ENCODE measurements at places on chromosomes 2 and 18.

DNA sequence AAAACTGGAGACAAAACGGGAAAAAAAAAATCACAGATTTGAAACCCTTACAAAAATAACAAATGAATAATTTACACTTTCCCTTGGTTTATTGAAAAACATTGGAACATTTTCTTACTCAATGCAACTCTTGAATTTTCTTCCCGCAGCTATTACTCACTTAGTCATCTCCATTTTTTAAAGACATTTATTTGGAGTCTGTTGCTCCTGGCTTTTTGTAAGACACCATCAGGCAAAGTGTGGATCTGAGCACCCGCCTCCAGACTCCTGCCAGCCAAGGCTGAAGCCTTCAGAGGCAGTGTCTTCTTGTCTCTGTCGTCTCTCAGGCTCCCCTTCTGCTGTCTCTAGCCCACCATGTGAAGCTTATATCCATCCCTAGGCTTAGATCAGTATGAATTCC, 46.2 kb downstream of the TRIB2 start:
- no peak for DNase-seq

DNA sequence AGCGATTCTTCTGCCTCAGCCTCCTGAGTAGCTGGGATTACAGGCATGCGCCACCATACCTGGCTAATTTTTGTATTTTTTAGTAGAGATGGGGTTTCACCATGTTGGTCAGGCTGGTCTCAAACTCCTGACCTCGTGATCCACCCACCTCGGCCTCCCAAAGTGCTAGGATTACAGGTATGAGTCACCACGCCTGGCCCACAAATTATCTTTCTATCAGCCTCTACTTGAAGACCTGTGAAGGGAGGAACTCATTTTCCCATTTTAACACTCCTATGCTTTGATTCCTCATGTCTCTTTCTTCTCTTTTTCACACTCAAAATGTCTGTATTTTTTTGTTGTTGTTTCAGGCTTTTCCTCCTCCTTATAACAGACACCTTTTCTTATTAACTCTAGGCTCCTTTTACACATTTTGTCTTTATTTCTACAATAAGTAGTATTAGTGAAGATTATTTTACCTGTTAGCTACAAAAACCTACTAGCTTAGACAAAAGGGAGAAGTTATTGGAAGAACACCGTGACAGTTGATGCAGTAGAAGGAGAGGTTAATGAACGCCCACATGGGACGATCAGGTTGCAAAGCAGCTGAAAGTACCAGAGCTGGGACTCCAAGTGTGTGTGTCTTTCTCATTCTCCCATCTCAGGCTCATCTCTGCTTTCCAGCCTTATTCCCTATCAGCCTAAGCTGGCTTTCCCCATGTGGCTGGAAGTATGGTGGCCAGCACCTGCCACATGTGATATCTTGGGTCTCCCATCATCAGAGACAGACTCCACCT, 97.6 kb upstream of the AGAP1 start:
- no peak for DNase-seq

DNA sequence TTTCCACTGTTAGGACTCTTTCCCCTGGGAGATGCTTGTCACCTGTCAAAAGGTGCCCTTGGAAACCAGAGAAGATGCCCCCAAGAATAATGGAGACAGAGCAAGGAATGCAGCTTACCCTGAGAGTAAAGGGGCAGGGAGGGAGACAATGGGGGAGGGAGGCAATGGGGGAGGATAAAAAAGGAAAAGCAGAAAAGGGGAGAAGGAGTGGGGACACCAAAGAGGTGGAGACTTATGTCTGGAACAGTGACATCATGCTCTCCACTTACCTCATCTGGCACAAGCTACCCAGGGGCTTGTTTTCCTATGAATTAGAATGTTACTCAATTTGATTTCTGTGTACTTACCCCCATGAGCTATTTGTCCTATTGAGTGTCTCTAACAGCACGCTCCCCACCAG, 67.9 kb downstream of the MRO start:
- DNase-seq = no peak

DNA sequence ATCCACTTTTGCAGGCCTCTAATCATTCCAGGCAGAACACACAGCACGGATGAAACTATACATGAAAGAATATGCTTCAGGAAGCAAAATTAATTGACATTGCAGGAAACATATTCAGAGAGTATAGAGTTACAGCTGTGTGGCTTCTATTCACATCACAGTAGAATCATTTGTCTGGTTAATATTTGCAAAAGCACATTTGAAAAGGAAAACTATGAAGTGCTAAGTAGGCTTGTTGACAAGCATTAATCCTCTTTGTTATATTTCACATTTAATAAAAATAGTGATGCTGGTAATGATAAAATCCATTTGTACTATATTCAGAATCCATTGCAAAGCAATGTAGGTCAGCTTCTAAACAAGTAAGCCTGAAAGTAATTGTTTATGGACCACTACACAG, 32.2 kb upstream of the PIK3C3 start:
- no peak for DNase-seq

DNA sequence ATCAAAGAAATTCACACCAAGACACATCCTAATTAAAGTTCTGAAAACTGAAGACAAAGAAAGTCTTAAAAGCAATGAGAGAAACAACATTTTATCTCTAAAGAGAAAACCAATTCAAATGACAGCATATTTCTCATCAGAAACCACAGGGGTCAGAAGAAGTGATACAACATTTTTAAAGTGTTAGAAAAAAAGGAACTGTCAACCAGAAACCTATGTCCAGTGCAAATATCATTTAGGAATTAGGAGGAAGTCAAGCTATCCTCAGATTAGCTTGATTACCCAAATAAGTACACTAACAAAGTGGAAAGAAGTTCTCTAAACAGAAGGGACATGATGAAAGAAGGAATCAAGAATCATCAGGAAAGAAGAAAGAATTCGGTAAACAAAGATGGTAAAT, 59.5 kb upstream of the BCL2L11 start:
- DNase-seq = no peak

GRCh38 chr18:62928326-62928725, 213.0 kb downstream of the PHLPP1 start:
- DNase-seq = no peak

- DNase-seq = no peak
Observed at GRCh38 chr2:31012406-31012805, 125.8 kb downstream of the GALNT14 start.

GRCh38 chr2:120761164-120761861, 25.6 kb downstream of the GLI2 start:
- DNase-seq = no peak

GRCh38 chr2:159015174-159015573, 46.7 kb downstream of the TANC1 start:
- DNase-seq = no peak

DNA sequence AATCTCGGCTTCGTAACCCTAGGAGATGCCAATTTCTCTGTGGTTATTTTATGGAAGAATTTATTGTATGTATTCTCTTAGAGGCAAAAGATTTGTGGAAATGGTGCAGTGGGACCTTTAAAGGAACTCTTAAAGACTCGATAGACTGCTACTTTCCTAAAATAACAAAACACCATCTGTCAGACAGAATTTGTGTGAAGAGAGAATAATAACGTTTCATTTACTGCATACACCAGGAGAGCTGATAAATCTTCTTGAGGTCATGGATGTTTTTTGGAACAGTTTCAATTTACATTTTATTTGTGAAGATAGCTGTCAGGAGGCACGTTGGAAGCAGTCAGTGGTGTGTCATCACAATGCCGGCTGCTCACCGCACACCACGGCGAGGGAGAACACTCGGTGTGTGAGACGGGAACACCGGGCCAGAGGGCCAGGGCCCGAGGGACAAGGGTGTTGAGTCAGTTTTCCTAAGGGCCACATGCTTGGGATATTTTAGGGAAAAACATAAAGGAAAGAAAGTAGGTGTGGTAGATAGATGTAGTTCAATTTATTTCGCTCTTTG, 1681.0 kb upstream of the DDX18 start:
- no peak for DNase-seq

GRCh38 chr2:229686122-229686919, 28.0 kb downstream of the DNER start:
- DNase-seq = no peak

DNA sequence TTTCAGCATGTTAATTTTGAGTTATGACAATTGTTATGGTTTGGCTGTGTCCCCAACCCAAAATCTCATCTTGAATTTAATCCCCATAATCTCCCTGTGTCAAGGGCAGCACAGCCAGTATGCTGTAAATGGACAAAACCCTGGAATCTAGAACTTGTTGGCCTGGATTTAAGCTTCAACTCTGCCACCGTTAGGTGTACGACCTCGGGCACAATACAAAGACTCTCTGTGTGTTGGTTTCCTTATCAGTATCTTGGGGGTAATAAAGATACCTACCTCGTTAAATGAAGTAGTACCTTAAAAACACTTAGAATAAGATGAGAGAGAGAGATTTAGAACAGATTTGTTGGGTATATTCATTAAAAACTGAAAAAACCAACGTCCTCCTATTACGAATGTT, 106.5 kb downstream of the CDH19 start:
- DNase-seq = no peak

DNA sequence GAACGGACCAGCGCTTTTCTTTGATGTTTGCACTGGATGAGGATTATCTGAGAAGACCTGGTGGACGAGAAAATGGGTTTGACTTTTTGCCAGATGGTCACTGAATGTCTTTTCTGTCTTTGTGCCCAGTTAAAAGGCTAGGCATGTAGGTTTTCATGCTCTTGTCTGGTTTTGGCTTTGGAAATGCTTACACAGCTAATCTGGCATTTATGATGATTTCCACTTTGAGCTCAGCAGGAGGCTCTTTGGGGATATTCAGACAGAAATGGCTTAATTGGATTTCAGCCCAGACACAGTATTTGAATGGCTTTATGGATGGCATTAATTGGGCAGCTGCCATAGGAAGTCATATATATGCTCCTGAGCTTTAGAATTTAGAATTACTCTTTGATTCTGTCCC, 59.6 kb downstream of the NCK2 start:
- DNase-seq = no peak

DNA sequence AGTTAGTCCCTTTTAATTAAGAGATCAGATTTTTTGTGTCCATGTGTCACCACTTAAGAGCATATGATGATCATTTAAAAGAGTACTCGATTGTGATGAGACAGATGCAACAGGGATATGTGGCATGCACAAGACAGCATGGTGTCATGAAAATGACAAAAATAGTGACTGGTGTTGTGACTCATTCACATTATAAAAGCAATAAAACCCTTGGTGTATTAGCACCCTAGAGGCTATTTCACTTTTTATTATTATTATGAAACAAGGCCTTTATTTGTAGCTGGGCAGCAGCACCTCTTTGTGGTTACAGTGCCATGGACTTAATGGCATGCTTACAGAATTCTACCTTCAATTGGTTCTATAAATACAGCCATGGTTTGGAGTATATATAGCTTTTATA, 1296.0 kb upstream of the ZEB2 start:
- DNase-seq = no peak

DNA sequence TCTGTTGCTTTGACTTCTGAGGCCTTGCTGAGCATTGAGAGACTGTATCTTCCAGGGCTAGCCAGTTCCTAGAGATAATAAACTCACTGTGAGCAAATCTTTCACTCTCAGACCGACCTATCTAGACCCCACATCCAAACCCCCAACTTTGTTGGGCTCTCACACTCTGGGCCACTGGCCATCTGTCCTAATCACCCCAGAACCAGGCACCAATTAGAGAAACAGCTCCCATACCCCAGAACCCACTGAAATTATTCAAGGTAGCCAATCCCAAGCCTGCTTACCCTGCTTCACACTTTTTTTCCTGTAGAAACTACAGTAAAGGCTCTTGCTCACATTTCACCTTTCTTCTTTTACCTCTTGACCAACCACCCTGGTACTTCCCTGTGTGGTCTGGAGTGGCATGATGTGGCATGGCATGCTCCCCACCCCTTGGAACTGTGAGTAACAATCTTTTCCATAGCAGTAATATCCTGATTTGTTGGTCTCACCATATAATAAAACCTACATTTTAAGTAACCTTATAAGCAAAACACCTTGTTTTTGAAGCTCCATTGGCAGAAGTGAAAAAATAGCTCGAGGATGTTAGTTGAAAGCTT, 55.2 kb downstream of the ANKRD12 start:
- DNase-seq = no peak

DNA sequence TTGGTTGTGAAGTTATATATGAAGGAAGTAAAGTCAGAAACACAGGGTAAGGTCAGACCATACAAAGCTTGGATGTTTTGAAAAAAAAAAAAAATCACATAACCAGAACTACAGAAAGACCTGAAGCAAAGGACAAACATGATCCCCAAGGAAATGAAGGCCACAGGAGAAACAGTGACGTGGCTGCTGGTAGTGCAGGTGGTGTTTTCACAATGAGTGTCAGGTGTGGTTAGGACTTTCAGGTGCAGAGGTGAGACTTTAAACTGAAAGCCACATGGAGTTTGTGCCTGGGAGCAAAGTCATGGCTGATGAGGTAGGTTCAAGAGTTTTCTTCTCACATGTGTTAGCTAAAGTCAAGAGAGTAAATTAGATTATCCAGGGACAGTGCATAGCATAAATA, 270.7 kb downstream of the PIEZO2 start:
- no peak for DNase-seq

DNA sequence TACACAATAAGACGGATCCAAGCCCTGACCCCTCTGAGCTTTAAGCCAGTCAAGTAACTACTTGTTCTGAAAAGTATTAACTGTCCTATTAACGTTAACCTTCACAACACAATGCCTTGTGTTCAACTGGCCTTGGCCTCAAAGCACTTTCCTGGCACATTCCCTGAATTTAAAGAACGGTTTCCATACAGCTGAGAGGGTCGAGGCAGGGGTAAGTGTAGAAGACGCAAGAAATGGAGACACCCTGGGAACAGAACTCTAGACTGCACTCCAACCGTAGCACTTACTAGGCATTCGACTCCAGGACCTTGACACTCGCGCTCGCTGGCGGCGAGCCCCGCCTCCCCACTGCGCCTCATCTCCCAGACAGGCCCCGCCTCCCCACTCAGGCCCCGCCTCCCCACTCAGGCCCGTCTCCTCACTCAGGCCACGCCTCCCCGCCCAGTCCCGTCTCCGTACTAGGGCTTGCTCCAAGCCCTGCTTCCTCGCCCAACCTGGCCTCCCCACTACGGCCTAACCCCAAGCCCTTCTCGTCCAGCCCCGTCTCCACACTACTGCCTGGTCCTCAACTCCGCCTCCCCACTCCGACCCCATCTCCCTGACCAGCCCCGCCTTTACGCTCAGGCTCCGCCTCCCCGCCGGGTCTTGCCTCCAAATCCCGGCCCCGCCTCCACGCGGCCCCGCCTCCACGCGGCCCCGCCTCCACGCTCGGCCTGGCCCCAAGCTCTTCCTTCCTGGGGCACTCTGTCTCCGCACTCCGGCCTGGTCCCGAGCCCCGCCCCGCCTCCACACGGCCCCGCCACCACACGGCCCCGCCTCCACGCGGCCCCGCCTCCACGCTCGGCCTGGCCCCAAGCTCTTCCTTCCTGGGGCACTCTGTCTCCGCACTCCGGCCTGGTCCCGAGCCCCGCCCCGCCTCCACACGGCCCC, 887 bp upstream of the TMEM87B start:
- DNase-seq = peak; percentile 99

DNA sequence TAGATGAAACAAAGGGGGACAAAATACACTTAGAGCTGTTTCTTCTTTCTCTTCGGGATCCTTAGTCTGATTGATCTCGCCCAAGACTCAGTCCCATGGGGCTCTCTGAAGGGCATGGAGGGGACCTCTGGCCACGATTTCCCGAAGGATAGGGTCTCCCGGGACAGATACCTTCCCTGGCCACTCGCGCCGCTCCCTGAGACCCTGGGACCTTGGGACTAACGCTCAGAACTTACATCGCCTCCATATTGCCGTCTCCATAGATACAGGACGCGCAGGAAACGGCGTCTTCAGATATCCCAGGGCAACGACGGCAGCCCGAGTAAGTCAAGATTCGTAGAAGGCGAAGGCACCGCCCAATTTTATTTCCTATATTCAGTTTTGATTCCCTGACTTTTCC, at the start of gene CFAP65:
CFAP65 (minus strand) TSS at position 265 of the 400 bp plus-strand sequence. CDS start 2,468 bp downstream, outside the sequence.
- no peak for DNase-seq

Data from activated T-cell treated with anti-CD3 and anti-CD28 coated beads, Interleukin-2, amount 50 U/mL, for 72 hours (primary cell).